ENCODE measurements at places on chromosomes 3 and 15. TPM values are rescaled to one million over a fixed set of nuclear protein-coding genes. Genes with fewer than 3 reads are reported as not detected.

DNA sequence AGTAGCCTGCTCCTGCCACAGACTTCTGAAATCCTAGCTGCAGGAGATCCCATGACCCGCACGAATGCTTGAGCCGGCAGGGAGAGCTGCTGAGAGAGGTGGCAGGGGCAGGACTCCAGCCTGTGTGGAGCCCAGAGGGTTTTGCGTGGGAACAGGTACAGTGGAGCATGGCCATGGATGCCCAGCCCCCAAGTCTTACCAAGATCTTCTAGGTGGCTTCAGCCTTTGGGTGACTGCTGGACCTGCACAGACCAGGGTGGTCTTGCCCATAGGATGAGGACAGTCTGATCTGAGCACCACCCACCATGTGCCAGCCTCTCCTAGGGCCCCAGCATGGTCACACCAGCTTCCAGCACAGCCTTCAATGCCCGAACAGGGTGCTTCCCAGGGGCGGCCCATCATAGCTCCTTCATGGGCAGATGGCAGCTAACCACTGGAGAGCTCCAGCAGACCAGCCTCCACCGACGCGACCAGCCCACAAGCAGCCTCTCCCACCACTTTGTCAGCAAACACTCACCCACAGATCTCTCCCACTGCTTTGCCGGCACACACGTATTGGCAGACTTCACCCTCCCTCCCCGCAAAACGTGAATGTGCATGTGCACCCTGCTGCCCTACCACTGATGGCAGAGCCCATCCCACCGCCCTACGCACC lies 56.0 kb downstream of the ADAMTS17 start:
- no peak for DNase-seq

- no peak for DNase-seq
Measured at GRCh38 chr15:88447741-88448140, 19.4 kb downstream of the MRPL46 start.

- DNase-seq = peak; percentile 35
Measured at GRCh38 chr3:192675958-192676649, 51.2 kb downstream of the FGF12 start.

- DNase-seq = no peak
Measured at GRCh38 chr15:98681061-98681460, 32.7 kb downstream of the IGF1R start.

- peak; percentile 42 for DNase-seq
Measured at GRCh38 chr3:136819731-136820679, 1.1 kb downstream of the SLC35G2 start.

- peak; percentile 79 for DNase-seq
Measured at GRCh38 chr3:39147711-39148434, 5.5 kb downstream of the CSRNP1 start.

DNA sequence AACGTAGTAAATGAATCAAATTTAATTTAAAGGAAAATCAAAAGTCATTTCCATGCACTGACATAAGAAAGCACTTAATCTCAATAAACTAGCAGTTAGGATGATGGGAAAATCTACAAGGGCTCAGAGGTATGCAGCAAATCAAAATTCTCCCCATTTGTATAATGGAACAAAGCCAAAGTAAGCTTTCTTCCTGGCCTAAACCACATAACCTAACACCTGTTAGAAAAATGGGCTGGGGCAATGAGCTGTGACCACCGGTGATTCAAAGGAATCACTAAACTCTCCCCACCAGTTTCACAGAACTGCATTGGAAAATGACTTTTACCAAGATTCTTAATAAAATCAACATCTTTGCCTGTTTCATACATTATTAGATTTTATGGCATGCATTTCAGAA lies 1024.3 kb downstream of the FHIT start:
- no peak for DNase-seq

GRCh38 chr3:40997711-40998519 lies 201.4 kb upstream of the CTNNB1 start:
- no peak for DNase-seq

Gene GOLGA6L7
- not detected for total RNA-seq
